ENCODE measurements at places on chromosomes 11 and 22.
A peak's percentile ranks its signal among the peaks of the same experiment; 100 is the strongest.

- peak; percentile 85 for DNase-seq
Measured at GRCh38 chr22:19448076-19448607, 631 bp upstream of the C22orf39 start.

DNA sequence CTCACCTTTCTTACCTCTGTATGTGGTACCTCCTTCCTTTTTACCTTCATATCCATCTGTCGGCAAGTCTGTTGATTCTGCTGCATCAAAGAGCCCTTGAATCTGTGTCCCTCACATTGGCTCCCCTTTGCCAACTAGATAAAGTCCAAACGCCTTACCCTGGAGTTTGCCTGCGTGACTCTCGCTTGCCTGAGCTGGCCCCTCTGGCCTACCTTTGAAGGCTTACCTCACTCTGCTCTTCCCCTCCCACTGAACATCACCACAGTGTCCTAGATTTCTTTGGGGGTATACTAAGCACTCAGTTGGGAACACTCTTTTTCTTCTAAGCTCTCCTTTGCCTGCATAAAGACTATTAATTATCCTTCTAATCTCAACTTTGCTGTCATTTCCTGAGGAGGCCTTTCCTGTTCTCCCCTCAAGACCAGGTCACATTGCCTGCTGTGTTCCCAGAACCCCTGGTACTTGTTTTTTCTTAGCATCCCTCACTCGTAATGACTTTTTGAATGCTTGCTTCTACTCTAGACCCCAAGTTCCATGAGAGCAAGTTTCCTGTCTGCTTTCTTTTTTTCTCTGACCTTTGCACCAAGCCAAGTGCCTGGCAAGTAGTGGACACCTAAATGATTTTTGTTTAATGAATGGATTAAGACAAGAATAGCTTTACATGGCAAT, 67.8 kb upstream of the ADORA2A start:
- DNase-seq: no peak

DNA sequence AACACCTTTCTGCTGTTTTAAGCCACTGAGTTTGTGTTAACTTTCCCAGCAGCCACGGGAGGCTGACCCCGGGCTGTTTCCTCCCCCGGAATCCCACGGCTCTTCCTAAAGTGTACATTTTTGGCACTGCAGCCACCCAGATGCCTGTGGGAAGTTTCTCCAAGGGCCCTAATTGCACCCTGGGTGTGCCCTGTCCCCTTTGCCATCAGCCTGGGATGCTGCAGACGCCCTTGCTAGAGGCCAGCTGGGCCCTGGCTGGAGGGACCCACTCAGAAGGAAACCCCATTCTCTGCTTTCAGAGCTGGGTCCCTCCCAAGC, 883.3 kb downstream of the BRD1 start:
- no peak for DNase-seq

GRCh38 chr11:106172386-106172991, 95.0 kb downstream of the AASDHPPT start:
- DNase-seq: no peak

DNA sequence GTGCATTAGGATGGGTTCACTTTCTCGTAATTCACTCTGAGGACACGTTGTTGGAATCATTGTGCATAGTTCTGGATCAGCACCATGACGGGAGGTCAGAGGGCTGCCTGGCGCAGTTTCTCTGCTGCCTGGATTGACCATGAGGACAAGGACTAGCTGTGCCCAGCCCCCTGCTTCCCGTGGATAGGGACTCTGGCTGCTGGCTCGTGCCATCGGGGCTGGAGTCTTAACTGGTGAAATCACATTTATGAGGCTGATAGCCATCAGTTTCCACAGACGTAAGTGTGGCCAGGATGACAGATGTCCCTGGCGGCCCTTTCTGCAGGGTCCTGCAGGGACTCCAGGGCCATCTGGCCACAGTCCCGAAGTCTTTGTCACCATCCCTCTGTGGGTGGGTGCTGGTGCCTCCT, 24.1 kb upstream of the GRAMD4 start:
- no peak for DNase-seq

DNA sequence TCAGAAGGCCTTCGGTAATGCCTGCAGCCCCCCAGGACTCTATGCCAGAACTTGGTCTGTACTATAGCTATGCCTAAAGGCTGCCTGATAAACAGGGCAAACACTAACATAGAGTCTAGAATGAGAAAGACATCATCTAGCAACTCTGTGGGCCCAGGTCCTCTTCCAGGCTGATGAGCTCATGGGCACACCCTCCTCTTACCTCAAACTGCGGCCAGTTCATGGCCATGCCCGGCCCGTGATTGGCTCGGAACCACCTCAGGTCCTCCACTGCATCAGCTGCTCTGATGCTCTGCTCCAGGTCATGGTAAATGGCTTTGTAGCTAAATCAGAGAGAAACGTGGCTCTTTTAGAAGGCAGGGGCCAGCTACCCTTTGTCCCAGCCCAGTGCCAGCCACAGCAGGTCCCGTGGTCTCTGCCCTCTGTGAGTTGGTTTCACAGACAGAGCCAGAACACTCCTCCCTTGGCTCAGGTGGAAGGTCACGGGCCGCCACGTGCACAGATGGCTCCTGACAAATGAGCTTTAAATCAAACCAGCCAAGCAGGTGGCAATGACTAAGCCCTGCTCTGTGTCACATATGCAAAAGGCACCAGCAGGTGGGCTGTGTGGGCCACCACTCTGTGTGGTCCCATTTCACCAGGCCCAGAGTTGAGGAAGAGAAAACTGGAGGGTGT, 25.0 kb upstream of the ARFGAP3 start:
- no peak for DNase-seq

DNA sequence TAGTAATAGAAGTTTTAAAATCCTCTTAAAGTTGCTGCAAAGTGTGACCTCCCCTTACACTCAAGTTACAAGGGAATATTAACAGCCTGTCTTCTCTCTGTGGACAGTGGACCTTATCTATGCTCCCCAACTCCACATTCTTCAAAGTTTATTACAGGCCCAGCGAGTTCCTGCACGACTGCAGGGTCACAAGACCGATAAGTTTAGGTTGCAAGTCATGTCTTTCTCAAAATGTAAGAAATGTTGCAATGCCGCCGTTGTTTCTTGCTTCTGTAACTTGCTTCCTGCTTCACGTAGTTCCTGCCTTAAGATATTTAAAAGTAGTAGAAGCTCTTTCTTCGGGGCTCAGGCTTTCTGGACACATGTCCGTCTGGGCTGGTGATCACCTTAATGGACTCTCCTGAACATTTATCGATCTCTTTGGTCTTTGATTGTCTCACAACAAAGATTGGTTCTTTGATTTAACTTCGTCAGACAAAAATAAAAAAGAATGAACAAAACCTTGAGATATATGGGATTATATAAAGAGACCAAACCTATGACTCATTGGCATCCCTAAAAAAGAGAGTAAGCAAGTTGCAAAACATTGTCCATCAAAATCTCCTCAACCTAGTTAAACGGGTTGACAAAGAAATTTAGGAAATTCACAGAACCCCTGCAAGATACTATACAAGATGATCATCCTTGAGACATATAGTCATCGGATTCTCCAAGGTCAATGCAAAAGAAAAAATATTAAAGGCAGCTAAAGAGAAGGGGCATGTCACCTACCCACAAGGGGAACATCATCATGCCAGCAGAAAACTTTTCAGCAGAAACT, 45.4 kb upstream of the GLYAT start:
- no peak for DNase-seq

GRCh38 chr11:74018331-74019005, 9.6 kb upstream of the UCP3 start:
- no peak for DNase-seq

DNA sequence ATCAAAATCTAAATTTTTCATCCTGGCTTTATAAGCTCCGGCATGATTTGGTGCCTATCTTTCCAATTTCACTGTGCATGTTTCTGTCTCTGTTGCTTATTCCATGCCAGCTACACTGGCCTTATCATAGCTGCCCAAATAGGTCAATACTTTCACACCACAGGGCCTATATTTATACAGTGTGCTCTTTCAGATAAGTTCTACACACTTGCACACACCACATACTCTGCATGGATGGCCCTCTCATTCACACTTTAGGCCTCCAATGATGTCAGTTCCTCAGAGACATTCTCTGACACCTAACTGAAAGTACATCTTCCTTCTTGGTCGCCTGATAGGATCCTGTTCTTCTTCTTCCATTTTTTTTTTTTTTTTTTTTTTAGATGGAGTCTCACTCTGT, 7.0 kb downstream of the ALG8 start:
- no peak for DNase-seq

- DNase-seq: no peak
Measured at GRCh38 chr11:81112718-81113117, 1620.9 kb downstream of the FAM181B start.

GRCh38 chr22:44869196-44869595, 116.8 kb downstream of the ARHGAP8 start:
- no peak for DNase-seq

- no peak for DNase-seq
Measured at GRCh38 chr11:71309181-71309580, 56.8 kb upstream of the SHANK2 start.

- no peak for DNase-seq
Measured at GRCh38 chr11:58898106-58898505, 41.2 kb upstream of the GLYATL1 start.

GRCh38 chr11:69512136-69512535, 30.7 kb downstream of the LINC01488 start:
- DNase-seq: no peak

- no peak for DNase-seq
Measured at GRCh38 chr11:3709977-3710376, 38.8 kb upstream of the CHRNA10 start.

DNA sequence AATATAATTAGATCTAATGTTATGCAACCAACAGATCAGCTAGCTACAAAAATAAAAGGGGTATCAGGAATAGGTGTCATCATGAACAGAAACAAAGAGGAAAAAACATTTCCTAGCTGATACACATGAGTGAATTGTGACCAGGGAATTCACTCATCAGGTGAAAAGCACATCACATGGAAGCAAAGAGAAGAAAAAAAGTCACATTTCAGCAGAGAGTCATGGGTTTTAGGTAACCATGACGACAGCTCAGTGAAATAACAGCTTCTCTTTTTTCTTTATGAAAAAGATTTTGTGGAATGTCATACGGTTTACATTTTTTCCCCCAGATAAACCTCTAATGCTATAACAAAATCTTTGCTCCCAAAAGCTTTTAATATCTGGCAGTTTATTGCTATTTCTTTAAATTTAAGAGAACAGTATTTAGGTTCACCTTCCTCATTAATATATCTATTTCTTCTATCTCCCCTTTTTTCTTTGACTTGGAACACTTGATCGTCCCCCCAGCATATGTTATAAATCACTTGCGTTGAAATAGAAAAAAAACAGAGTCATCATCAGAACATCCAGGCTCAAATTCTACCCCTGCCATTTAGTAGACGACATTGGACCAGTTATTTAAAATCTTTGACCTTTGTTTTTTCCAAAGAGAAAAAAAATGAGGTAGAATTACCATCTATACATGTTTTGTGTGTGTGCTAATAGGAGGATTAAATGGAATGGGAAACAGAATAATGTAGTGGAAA, 5.3 kb downstream of the TYR start:
- no peak for DNase-seq

DNA sequence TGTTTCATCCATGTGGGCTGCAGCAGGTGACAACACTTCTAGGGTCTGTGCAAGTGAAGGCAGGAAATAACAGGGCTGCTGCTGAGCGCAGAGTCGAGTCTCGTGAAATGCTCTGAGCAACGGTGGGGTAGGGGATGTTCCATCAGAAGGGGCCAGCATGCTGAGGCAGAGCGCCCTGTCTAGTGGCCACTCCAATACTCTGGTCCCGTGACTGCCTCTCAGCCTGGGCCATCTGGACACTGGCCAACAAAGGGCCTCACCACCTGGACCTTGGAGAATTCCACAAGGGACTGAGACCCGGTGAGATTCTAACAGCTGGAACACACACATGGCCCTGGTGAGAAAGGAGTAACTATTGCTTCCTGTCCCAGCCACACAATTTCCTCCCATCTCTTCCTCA, 375.7 kb downstream of the SHANK2 start:
- DNase-seq: no peak

DNA sequence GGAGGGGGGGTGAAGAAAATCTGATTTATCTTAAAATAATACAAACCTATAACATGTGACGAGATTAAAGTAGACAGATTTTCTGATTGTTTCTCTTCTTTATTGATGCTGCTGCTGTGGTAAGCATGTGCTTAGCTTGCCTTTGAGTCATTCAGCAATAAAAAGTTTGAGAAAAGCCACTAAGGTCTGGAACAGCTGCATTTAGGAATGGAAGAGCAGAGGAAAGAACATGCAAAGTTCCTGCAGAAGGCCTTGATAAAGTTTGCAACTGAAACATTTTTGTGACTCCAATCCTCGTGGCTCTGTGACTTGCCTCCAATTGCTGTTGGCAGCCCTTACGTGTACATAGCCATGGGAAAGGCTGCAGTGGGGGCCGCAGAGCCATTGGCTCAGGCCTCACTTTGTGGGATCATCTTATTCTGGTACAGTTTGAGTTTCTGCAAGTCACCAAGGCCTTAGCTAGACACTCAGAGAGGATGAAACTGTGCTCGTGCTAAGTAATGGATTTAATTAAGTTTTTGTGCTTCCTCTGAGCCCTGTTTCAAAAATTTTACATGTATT, 370.2 kb downstream of the AASDHPPT start:
- DNase-seq: no peak

DNA sequence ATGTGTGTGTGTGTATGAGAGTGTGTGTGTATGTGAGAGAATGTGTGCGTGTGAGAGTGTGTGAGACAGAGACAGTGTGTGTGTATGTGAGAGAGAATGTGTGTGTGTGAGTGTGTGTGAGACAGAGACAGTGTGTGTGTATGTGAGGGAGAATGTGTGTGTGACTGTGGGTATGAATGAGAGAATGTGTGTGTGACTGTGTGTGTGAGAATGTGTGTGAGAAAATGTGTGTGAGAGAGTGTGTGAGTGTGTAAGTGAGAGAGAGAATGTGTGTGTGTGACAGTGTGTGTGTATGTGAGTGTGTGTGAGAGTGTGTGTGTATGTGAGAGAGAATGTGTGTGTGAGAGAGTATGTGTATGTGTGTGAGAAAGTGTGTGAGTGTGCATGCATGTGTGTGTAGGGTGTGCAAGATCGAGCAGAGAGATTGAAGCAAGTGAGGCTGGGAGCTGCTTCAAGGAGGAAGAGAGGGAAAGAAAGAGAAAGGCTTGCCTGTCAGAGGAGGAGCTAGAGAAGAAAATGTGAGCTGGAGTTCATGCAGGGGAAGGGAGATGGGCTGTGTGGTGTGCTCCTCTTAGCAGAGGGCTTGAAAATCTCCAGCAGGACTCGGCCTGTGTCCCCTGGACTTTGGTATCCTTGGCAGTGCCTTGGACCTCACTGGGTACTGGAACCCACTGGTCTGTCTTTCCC, 27.7 kb upstream of the TP53I11 start:
- no peak for DNase-seq

- no peak for DNase-seq
Measured at GRCh38 chr22:36910461-36910860, 3.0 kb upstream of the CSF2RB start.
